ENCODE measurements at places on chromosomes 4 and X.
A peak's percentile ranks its signal among the peaks of the same experiment; 100 is the strongest.

DNA sequence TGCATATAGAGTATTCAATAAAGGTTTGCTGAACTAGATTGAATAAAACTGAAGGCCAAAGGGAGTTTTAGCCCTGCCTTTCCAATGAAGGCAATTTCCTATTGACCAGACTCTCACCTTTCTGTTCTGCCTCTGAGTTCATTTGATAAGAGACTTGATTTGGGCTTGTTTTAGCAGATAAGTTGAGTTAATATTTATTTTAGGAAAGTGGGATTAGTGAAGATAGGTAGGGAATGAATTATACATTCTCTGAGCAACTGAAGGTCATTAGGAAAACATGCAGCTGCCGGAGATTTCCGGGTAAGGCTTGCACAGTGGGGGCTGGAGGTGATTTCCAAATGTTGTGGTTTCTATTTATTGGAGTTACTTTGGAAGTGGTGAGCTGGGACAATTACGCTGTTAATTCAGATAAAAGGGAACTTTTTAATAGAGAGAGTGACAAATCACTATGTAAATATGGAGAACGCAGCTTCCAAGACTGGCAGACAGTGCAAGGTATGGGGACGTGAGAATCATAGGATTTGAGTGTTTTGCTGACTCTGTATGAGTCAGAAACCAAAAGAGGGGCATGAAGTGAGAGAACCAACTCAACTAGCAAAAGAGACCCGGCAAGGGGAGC lies 553.6 kb upstream of the BOD1L1 start:
- DNase-seq: no peak

GRCh38 chr4:147693218-147693617 lies 9.3 kb upstream of the PRMT9 start:
- DNase-seq: no peak

DNA sequence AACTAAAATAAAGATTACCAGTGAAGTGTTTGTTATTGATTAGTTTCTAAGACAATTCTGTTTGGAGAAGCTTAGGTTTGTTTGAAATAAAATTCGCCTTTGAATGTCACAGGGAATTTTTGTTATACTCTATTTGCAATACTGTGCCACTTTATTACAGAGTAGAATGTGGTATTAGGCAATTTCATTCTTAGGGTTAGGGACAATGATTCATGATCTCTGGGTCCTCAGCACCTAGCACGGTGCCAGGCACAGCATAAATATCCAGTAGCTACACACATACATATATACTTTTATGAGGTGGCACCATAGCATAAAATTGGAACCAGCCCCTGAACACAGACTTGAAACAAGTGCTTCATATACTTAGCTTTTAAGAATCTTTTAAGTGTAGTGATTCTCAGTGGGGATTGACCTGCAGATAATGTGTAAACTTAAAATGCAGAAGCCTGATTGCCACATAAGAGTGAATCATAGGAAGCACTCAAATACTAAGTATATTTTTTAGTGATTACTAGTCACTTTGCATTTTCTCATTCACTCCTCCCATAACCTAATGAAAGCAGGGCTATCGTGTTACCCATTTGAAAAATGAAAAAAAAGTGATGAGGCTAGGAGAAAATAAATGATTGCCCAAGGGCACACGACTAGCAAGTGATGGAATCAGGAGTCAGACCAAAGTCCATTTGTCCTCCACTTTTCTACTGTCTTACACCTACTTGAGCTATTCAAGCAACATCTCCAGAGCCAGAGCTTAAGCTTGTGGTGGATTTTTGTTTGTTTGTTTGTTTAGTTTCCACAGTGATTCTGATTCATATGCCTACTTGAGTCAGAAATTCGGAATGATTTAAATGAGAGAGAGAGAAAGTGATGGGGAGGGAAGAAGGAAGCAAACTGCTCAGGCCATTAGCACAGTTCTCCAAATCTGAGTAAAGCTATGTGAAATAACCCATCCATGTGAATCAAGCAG lies 366.0 kb upstream of the FGF13 start:
- DNase-seq: no peak

- DNase-seq: no peak
Measured at GRCh38 chr4:236028-236427, 69.2 kb downstream of the ZNF732 start.

- DNase-seq: no peak
Measured at GRCh38 chr4:163613383-163613782, 118.9 kb downstream of the TMA16 start.

DNA sequence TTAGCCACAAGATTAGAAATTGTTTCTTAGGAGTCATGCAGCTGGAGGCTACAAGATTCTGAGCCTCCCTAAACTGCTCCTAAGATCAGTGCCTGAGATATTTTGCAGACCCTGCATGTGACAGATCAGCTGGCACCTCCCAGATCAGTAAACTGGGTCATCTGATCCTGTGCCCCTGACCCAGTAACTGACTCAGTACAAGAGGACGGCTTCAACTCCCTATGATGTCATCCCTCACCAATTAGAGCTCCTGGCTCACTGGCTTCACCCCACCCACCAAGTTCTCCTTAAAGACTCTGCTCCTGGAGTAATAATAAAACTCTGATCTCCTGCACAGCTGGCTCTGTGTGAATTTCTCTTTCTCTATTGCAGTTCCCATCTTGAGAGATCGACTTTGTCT lies 45.4 kb upstream of the PNPLA4 start:
- DNase-seq: no peak

DNA sequence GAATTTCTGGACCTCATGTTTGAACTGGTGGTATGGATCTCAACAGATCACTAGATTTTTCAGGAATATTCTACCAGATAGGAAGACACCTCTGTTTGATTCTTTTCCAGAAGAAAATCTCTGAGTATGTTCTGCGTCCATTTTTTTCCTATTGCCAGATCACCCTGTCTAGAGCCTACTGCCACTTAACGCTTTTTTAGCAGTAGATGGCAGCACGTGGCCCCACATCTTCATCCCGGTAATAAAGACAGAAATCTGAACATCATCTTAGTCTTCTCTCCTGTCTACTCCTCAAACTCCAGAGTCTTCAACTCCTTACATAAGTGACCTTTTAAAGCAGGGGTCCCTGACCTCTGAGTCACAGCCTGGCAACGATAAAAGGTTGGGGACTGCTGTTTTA lies 184.7 kb downstream of the TMA16 start:
- DNase-seq: no peak

- DNase-seq: no peak
Measured at GRCh38 chrX:41029332-41029731, 55.9 kb upstream of the USP9X start.

DNA sequence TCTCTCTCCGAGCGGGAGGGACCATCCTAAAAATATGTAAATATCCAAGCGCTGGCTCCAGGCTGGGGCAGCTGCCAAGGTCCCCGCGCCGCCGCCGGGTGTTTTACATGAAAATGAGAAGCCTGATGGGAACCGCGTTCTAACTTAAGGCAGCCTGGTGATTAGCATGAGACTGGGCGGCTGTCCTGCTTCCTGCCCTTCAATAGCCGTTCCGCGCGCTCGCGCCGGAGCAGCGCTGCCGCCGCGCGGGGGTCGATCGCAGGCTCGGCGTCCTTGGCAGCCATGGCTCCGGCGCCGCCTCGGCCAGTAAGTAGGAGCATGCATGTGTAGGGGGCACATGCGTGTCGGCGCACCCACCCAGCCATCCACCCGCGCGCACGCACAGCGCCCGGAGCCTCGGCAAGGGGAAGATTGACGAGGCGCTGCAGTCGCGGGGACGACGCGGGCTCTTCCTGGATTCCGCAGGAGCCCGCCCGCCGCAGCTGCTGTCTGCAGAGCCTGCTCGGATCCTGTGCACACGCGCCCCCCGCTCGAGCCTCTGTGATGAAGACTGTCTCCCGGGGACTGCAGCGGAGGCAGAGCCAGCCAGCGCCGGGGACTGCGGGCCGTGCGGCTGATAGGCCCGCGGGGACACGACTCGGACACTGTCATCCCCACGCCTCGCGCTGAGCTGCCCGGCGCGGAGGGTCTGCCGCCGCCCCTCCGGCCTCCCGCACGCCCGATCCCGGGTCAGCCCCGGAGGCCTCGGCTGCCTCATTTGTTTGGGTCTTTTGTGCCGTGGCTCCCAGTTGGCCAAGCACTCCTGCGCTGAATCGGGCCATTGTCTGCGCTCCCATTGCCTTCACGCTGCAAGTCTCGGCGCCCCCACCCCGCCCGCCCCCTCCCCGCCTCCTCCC lies 734 bp downstream of the STOX2 start:
- no peak for DNase-seq

DNA sequence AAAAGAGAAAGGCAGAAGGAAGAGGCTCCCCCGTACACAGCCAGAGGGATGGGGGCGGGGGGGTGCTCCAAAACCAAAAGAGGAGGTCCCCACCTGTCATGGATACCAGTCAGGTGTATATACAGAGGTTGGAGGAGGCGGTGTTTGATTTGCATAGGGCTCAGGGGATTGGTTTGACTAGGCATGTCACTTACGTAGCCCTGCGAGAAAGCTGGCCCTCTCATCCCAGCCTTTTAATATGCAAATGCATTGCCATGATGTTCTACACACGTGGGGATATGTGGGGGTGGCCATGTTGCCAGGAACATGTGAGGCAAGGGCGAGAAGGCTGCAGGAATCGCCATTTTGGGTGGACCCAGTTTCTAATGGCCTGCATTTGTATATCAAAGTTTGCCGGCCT lies 38.6 kb downstream of the TMEM150C start:
- no peak for DNase-seq

DNA sequence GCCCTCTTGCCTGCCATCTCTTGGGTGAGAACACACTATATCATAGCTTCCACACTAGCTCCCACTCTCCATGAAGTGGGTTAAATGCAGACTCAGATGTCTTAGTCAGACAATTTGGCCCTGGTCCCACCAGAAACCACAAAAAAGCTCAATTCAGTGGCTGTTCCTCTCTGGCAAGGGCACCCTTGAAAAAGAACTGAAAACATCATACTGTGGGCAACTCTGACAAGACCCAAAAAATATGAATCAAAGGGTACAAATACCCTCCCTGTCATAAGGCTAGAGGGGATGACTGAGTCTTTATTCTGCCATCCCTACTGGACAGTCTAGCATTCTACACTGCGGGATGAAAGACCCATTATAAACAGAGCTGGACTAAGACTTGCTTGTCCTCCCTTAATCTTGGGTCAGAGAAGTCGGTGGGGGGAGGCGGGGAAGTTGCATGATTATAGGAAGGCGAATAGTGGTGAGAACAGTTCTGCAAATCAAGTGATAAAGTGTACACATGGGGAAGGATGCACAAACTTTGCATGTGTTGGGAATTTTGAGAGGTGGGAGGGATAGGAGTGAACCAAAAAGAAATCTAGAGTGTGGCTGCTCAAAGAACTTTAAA lies 172.1 kb downstream of the OPHN1 start:
- DNase-seq: no peak

GRCh38 chr4:136562834-136563233 lies 969.5 kb downstream of the PCDH18 start:
- no peak for DNase-seq

- peak; percentile 49 for DNase-seq
Measured at GRCh38 chrX:1316527-1316926, 20.1 kb upstream of the IL3RA start.

GRCh38 chr4:158999166-158999682 lies 103.7 kb upstream of the RAPGEF2 start:
- DNase-seq: no peak

DNA sequence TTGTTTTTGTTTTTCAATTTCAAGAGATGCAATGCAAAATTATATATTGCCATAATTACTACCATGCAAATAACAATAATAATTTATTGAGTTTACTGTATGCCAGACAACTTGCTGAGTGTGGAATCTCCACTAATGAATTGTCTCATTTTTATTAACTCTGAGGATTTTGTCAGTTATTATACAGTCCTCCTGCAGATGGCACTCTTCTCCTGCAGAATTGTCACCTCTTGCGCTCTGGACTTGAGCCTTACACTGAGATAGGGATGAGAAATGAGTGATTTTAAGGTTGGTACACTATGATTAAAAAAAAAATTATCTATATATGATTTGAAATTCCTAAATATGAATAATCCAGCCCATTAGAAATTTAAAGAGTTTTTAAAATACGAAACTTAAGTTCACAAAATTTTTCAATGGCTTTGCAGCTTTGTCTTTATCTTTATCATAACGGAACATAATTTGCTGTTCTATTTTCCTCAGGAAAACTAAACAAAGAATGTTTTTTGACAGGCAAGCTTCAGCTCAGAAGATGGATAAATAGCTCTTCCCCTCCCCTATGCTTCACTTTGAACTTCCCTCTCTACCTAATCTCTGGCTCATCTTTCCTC lies 12.7 kb upstream of the PAQR3 start:
- no peak for DNase-seq

DNA sequence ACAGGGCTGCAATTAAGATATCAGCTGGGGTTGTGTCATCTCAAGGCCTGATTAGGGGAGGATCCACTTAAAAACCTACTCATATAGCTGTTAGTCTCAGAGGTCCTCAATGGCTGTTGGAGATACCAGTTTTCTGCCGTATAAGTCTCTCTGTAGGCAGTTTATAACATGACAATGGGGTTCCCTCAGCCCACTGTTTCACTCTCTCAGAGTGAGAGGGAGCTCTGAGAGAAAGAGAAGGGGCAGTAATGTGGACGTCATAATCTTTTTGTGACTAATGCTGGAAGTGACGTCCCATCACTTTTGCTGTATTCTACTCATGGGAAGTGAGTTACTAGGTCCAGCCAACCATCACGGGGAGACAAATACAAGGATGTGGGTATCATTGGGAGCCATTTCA lies 70.3 kb downstream of the STIM2 start:
- no peak for DNase-seq

- DNase-seq: no peak
Measured at GRCh38 chr4:53321151-53321983, 44.5 kb downstream of the SCFD2 start.

GRCh38 chr4:2036327-2036726 lies 22.8 kb upstream of the NAT8L start:
- DNase-seq: no peak

- DNase-seq: no peak
Measured at GRCh38 chrX:141642979-141643378, 53.5 kb downstream of the SPANXA2 start.

DNA sequence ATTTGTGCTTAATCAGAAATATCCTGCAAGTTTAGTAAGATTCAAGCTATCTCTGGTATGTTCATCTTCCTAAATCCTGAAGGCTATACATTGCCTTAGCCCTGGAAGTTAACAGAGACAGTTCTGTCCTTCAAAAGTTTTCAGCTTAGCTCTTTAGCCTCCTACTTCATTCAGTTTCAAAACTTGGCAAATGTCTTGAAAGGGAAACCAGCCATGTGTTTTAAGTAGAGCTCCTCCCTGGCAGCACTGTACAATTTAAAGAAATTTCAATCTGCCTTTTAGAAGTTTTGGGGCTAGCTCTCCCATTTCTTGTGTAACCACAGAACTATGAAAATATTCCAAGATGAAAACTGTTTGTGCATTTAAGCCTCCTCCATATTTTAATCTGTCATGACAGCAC lies 47.0 kb downstream of the FANCB start:
- no peak for DNase-seq

- DNase-seq: no peak
Measured at GRCh38 chrX:19824603-19825002, 62.8 kb downstream of the SH3KBP1 start.

DNA sequence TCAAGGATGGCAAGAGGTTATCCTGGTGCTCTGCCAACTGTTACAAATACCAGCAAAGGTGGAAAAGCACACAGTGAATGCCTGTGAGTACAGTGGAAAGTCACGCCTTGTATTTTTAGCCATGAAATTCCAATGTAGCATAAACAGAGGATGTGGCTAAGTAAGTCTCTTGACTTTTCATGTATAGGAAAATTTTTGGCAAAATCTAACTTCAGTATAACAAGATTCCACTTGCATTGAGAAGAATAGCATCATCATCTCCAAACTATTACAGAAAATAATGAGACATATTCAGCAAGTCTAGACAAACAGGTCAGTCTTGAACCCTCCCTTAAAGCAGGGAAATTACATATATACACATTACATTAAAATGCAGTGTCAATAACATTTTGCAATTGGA lies 7.9 kb downstream of the SLC10A6 start:
- no peak for DNase-seq

GRCh38 chr4:112939901-112940300 lies 109.6 kb upstream of the ANK2 start:
- DNase-seq: no peak

Measured in stimulated activated CD8-positive, alpha-beta memory T cell treated with anti-CD3 and anti-CD28 coated beads, Interleukin-7, amount 100 ng/mL, for 48 hours (primary cell).